Epithelial cell of prostate (primary cell): ENCODE measurements at places on chromosomes 1 and 21.

GRCh38 chr21:26534517-26534916 is 38.6 kb downstream of the CYYR1 start:
- DNase-seq: no peak

DNA sequence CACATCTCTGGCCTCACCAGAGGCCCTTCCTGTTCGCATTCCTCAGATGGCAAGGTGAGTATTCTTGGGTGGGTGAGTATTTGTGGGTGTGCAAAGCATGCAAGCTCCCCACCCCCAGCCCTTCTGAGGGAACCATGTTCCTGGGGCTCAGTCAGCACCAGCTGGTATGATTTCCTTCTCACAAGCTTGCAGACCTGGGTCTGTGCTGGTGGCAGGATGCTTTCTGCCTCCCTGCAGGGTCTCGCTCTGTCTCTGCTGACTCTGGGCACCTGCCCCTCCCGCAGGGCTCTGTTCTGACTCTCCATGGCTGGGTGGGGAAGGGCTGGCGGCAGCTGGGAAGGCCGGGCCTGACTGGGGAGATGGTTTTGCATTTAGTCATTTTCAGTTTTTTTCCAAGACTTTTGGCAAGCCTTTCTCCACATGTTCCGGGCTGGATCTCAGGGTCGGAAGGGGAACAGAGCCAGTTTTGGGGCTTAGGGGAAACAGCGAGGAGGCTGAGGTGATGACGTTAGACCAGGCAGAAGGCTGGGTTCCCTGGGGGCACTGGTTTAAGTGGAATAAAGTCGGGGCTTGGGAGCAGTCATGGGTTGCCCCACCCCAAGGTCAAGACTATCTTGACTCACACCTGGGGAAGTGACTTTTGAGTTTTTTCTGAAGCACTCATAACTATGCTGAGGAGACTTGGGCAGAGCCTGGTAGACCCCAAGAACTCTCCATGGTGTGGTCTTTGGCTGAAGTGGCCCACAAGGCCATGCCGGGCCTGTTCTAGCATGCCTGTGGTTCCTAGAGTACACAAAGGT is 6.2 kb downstream of the RASSF5 start:
- peak; percentile 79 for DNase-seq

DNA sequence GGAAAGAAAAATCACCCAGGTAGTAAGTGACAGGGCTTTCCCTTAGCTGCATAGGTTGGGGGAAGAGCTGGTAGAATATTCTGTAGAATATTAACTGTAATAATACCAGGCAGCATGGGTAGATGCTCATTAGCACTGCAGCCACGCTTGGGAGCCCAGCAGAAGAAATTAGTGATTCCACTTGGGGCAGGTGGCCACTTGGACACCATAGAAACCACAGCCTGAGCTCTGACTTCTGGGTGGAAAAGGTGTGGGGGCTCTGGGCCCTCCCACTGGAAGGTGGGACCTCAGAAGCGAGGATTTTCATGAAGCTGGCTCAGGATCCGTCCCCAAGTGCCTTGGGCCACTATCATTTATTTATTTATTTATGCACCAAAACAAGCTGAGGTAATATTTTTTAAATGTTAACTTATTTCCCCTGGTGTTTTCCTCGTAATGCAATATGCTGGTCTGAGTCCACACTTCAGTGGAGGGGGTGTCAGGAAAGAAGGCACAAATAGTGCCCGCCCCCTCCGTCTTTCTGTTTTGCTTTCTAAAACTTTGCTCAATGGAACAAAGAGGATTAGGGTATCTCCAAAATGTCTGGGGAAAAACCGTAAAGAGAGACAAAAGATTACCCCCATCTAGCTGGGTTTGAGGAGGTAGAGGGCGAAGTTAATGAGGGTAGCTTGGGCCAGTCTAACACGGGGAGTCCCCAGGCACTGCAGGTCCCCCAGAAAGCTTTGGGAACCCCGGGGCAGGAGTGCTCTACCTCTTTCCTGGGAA is 75.2 kb upstream of the GADD45A start:
- no peak for DNase-seq

DNA sequence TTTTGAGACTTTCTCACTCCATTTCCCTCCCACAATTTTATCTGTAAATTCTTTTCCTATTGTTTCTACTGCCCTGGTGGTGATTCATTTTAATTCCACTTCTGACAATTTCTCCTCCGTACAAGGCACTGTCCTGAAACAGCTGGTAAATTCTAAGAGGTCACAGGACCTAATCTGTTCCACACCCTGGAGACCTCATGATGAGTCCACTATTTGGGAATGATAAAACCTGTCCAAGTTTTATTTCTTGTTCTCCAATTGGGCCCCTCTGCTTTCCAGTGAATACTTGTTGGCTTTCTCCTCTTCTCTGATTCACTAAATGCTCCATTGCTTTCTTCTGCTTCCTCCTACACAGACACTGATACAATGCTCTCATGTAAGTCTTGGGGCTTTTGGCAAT is 343.1 kb upstream of the DUSP10 start:
- no peak for DNase-seq

GRCh38 chr1:241171991-241172390 is 185.0 kb downstream of the RGS7 start:
- no peak for DNase-seq

GRCh38 chr1:211723273-211723672 is 47.9 kb upstream of the NEK2 start:
- DNase-seq: no peak

GRCh38 chr1:180155182-180155682 is 563 bp downstream of the QSOX1 start:
- no peak for DNase-seq

DNA sequence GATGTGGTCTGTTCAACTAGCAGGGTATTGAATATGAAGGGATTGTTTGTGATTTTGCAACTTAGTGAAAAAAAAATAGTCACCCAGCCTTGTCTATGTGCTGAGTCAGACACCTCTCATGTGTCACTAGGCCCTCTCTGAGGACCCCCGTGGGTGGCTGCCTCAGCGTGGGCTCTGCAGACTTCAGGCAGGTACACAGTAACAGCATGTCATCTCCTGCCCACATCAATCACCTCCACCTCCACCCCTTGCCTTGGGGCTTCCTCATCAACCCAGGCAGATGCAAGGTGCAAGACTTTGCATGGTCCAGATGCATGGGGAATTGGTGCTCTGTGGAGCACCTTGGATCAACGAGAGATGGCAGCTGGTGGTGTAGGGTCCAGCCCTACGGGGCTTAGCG is 23.9 kb downstream of the PCP4 start:
- DNase-seq: no peak

- DNase-seq: no peak
Observed at GRCh38 chr1:173554089-173554488, 48.8 kb downstream of the SLC9C2 start.

DNA sequence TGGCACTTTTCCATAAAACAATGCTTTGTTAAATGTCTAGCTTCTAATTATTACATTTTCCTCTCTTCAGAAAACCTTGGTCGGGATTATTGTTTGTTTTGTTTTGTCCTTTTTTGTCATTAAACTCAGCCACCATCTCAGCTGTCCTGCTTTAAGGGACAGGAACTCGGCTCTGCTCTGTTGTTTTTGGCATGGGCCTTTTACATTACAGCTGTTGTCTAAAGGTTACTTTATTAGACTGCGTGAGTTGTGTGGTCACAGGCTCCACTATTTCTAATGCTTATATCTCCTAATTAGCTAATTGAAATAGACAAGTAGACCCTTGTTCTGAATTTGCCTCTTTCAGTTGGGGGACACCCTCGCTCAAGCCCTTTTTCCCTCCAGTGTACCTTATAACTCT is 1.6 kb downstream of the PALMD start:
- no peak for DNase-seq

DNA sequence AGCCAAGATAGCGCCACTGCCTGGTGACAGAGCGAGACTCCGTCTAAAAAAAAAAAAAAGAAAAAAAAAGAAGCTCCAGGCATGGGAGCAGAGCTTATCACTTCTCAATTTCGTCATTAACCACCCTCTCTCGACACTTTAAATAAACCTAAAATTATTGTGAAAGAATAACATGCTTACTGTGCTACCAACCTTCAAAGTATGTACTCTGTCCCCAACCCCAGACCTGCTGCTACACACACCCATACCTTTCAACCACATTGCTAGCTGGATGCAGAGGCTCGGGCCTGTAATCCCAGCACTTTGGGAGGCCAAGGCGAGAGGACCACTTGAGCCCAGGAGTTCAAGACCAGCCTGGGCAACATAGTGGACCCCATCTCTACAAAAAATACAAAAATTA is 38.7 kb downstream of the GNPAT start:
- DNase-seq: no peak

GRCh38 chr1:33039840-33040239 is 3.2 kb upstream of the AK2 start:
- no peak for DNase-seq

GRCh38 chr1:164058198-164058597 is 500.8 kb upstream of the PBX1 start:
- no peak for DNase-seq

DNA sequence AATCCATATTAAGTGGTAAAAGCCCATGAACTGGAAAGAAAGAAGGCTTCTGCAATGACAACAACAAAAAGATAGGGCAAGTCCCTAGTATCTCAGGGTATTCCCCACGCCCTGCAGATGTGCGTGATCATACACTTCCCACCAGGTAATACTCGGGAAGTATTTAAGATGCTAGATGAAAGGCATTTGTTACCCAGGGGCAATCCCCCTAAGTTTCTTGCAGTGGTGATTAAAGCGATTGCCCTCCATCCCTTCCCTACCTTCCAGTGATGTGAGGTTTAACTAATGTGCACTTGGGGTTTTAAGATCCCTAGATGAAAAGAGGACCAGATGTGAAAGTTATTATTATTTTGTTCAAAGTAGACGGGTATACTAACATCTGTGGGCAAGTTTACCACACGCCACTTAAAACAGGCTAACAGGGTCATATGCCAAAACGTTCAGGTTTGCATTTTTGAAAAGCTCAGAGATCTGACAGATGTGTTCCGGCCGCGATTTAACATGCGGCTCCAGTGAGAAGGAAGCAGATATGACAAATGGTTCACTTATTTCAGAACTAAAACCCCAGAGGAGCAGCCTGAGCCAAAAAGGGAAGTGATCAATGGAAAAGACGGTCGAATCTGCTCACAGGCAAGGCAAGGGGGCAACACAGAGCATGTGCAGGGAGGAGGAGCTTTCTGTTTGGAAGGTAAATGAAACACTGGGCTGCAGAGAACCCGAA is 17.4 kb downstream of the TIAM1 start:
- DNase-seq: no peak

- no peak for DNase-seq
Observed at GRCh38 chr1:230273141-230273710, 152.9 kb downstream of the PGBD5 start.

DNA sequence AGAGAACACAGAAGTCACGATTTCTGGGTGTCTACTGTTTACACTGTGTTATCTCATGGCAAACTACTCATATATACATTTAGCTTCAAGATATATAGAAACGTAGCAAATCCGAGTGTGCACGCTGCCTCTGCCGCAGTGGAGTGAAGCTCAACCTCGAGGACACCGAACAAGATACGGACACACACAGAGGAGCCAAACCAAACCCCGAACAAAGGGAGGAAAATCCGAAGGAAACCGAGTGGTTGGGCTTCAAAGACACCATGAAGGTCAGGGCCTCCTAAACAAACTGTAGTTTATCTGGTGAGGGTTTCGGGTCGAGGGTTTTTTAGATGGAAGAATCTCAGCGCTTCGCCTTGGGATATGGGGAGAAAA is 34.5 kb downstream of the SLC45A1 start:
- DNase-seq: no peak

DNA sequence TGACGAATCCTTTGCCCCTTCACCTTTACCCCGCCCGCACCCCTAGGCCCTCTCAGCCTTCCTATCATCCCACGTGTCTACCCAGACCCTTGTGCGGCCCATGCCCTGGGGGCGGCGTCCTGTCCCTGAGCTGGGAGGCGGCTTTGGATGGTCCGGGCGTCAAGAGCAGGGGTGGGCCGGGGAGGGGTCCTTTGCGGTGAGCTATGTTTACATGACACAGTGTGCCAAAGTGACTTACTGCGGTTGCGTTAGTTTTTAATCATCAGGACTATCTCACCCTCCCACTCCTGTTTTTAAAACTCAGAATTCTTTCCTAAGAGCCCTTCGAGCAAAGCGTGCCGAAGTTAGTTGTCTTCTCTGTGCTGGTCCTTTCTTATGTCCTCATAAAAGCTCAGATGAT is 144.6 kb downstream of the PGBD5 start:
- DNase-seq: no peak

DNA sequence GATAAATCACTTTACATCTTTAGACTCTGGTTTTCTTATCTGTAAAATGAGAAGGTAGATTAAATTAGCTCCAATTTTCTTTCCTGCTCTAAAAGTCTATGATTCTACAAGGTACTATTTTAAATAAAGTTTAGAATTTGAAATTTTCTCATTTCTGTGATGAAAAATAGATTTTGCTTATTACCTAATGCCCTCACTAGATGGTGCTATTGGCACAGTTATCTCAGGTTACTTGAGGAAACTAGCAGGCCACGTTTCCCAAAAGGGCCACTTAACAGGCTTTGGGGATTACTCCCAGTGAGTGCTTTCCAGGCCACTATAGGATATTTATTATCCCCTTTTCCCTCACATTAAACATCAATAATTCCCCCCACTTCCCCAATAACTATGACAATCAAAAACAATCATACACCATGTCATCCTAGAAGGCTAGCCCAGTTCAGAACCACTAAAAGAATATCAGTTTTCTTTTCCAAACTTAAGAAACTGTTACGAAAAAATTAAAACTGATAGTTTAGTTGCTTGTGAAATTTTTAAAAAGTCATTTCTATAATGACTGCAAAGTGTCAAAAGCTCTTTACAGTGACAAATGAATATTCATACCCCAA is 30.6 kb downstream of the OMA1 start:
- peak; percentile 20 for DNase-seq

DNA sequence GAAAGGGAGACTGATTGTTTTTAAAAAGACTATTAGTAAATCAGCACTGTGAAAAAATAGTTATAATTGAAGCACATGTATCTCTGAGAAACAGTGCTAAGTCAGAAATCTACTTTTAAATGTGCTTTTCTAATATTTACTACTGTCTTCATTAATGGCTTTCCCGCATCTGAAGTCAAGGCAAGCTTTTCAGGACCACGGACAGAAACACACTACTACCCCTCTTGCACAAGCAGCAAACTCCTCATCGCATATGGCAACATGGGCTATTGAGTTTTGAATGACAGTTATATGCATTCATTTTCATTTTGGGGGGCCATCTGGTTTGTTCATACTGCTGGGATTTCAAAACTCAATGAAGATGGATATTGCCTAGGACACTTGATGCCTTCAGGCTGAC is 433.4 kb upstream of the CAMK1G start:
- DNase-seq: no peak

GRCh38 chr1:198246337-198246736 is 89.5 kb downstream of the NEK7 start:
- no peak for DNase-seq
